Aorta (tissue), 5 donors: ENCODE measurements at places on chromosomes 3 and 15.

DNA sequence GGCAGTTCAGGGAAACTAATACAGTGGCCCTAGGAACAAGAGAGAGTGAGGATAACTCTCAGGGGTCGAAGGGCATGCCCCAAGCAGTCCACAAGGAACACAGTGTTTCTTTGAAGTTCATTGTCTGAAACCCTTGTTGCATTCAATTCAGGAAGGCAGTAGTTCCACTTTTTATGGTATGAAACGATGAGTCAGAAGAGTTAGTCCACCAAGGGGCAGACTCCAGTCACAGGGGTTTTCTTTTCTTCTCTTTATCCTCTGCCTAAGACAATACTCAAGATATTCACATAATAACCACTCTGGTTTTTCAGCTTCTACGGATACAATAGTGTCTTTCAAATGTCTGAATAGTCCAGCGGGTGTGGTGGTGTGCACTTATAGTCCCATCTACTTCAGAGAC lies 23.7 kb upstream of the TICRR start:
- no peak for DNase-seq

DNA sequence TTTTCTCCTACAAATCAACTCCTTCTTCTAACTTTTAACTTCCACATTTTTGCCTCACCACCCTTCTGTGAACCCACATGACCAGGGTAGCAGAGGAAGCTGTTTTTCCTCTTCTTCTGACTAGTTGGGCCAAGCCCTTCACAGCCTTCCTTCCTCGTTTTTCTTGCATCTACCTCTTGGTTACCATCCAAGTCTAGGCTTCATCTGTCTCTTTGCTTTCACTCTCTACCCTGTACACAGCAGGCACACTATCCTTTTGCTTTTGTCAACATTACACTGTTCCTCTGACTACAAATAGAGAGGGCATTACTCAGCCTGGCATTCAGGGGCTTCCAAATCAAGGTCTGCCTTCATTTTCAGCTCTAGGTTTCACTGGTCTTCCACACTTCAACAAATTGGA lies 22.0 kb downstream of the SLC9A9 start:
- DNase-seq, result no peak

- peak; percentile 85 for DNase-seq
Measured at GRCh38 chr15:74040109-74040850, 42.1 kb downstream of the GOLGA6A start.

DNA sequence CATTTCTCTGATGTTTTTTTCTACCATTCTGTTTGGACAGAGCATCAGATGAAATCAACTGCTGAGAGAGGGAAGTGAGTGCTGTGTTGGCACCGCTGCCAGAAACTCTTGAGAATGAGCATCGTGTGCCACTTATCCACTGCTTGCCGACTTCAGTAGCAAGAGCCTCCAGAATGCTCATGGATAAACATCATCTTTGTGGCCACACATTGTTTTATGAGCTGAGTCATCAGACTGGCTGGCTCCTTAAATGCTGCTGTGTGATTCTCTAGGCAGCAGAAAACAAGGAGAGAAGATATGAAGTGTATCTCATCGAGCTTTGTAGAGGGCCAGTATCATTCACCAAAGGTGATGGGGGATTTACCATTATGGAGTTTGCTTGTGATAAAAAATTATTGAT lies 3.4 kb upstream of the DOCK3 start:
- DNase-seq, result no peak

- DNase-seq, result no peak
Measured at GRCh38 chr3:119380697-119381096, 82.7 kb downstream of the TMEM39A start.

GRCh38 chr3:186696522-186696921 lies 20.6 kb upstream of the KNG1 start:
- no peak for DNase-seq
